Central memory CD8-positive, alpha-beta T cell (primary cell): ENCODE measurements at places on chromosomes 4 and X.
A peak's percentile ranks its signal among the peaks of the same experiment; 100 is the strongest.

GRCh38 chr4:7956934-7957656 lies 17.4 kb upstream of the AFAP1 start:
- DNase-seq = no peak

- no peak for DNase-seq
Measured at GRCh38 chrX:81120936-81121371, 80.8 kb downstream of the HMGN5 start.

DNA sequence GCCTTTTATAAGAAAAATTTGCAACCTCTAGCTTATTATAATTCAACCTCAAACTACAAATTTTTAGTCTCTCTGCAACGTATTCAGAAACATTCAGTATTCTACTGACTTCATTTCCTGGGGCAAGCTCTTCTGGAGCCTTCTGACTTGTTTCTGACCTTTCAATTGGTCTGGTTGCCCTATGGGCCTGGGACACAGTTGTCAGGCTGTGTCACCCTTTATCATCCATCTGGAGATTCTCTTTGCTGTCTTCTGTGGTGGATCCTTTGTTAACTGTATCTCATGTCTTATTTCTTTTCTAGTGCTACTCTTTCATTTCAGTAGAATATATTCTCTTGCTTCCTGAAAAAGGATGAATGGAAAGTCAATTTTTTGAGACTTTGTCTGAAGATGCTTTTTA lies 55.1 kb upstream of the PGRMC2 start:
- DNase-seq = no peak

DNA sequence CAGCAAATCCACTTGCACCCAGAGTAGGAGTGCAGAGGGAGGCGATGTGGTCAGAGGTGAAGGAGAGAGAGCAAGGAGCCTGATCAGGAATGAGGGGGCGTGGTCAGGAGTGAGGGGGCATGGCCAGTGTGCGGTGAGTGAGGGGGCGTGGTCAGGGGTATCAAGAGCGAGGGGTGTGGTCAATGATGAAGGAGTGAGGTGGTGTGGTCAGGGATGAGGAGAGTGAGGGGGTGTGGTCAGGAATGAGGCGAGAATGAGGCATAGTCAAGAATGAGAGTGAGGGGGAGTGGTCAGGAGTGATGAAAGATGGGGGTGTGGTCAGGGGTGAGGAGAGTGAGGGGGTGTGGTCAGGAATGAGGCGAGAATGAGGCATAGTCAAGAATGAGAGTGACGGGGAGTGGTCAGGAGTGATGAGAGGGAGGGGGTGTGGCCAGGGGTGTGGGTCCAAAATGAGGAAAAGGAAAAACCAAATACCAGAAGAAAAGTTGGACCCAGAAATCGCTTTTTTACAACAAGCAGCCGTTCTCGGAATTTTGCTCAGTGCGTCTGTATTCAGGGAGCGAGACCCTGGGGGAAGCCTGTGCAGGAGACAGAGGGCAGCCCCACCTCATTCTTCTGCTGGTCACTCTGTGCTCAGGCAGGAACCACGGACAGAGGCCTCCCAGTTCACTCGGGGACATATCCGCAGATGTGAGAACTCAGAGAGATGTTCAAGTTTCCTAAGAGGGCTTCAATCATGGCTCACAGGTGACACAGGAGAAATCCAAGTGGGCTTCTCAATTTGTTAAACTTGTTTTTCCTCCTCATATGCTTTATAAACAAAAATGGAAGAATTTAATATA lies 47.5 kb downstream of the MAGEA1 start:
- DNase-seq = no peak

- DNase-seq = peak; percentile 21
Measured at GRCh38 chr4:107719207-107719921, 670 bp downstream of the PAPSS1 start.

DNA sequence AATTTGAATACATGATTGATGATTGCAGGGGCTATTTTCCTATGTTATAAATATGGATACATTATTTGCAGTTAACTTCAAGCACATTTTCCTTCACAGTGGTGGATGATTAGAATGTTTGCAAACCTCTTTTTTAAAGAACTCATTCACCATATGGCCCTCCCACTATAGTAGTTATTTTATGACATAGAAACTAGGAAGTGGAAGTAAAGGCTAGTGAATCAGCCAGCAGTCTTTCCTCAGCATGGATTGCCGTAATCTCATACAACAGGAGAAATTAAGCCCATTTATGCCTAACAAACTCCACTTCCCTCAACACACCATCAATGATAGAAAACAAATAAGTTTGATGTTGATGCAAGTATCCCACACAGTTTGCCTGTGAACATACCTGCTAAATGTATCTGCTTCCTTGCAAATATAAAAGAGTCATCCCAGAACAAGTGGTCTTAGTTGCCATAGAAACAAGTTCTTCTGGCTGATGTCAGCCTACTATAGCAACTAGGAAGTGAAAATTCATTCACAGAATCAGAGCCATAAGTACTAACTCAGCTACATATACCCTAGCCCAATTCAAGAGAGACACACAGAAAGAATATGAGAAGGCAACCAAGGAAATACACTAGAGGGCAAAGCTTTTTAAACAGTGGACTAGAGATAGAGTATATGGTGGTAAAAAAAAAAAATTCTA lies 100.9 kb upstream of the RADX start:
- DNase-seq = no peak

- no peak for DNase-seq
Measured at GRCh38 chrX:22952010-22952409, 47.8 kb upstream of the DDX53 start.

- no peak for DNase-seq
Measured at GRCh38 chr4:92047209-92047875, 256.4 kb upstream of the GRID2 start.

DNA sequence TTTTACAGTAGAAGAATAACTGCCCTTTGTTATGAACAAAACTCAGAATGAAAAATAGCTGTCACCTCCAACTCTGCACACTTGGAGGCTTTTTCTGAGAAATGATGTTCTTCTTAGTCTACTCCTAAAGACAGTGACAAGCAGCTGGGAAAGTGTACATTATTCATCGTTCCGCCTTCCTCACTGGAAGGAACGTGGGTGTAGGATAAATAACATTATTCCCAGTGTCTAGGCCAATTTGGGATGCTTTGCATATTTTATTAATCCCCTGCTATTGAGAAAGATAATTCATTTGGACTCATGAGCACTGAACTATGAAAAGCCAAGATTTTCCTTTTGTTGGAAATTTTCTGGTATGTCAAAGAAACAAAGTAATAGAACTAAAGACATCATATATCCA lies 87.8 kb downstream of the VCX2 start:
- DNase-seq = no peak

DNA sequence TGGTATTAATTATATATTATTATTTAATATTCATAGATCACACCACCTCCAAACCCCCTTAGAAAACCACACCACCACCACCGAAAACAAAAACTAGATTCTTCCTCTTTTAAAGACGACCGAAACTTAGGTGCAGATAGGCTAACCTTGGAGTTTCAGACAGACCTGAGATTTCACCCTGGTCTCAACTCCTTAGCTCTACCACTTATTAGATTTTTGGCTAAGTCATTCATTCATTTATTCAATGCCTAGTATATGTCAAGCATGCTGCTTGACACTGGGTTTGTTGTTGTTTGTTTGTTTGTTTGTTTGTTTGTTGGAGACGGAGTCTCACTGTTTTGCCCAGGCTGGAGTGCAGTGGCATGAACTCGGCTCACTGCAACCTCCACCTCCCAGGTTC lies 9.5 kb upstream of the BMP2K start:
- DNase-seq = no peak

- DNase-seq = no peak
Measured at GRCh38 chrX:30741545-30741944, 88.3 kb downstream of the GK start.

DNA sequence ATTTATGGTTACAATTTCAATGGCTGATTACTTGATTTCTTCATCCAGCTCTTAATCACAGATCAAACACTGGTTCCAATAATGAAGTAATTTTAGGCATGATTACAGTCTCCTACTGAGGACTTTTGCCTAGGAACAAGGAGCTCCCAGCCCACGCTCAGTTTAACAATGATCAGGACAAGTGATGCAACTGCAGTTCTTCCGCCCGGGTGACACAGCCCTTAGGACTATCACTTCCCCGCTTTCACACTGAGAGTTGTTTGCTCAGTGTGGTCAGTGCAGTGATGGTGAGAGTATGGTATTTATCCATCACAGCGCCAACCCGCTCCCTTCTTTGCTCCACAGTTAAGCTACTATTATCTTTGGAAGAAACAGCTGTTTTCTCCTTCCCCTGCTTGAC lies 203.2 kb upstream of the MBNL3 start:
- no peak for DNase-seq

DNA sequence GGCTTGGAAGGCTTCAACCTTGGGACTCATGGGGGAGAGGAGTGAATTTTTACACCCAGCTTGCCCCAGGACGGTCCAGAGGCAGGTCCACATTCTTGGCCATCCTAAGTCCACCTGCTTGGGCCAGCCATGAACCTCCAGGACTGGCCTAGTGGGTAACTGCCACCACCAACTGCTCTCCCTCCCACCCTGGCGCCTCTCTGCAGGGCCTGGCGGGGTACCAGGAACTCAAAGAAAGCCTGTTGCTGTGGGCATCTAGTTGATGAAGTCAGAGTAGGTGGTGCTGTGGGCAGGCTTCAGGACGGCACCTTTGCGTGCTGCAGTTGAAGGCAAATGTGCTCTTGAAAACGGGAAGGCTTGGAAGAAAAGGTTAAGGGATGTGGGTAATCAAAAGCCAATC lies 12.0 kb downstream of the BCOR start:
- DNase-seq = no peak

- no peak for DNase-seq
Measured at GRCh38 chr4:89324671-89325070, 17.1 kb upstream of the GPRIN3 start.

GRCh38 chrX:100356351-100356896 lies 53.6 kb downstream of the PCDH19 start:
- no peak for DNase-seq

DNA sequence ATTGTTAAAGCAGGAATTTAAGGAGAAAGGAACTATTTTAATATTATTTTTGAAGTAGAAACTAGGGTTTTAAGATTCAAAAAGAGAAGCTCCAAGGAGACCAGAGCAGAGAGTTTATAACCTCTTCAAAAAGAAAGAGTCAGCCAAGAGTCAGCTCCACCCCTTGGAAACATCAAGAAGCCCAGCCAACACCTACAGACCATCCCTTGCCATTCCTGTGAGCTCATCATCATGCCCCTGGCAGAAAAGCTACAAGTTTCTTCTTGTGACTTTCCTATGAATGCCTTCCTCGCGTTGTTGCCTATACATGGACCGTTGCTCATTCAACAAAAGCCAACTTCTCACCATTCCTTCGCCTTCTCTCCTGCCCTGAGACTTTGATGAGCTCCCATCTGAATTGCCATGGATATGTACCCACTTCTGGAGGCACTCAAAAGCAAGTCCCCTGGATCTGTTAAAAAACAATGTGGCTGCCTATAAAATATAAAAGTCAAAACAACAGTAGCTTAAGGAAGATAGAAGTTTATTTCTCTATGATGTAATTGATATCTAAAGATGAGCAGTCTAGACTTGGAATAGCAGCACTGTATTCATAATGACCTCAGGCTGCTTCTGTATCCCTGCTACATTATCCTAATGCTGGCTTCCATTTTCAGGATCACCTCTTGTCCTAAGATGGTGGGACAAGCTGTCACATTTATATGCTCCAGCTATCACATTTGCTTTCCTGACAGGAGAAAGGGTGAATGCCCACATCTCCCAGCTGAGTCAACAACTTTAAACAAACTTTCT lies 20.3 kb downstream of the PLRG1 start:
- DNase-seq = no peak

GRCh38 chr4:149835280-149835679 lies 19.6 kb upstream of the IQCM start:
- DNase-seq = no peak

- DNase-seq = no peak
Measured at GRCh38 chr4:82284475-82284857, 89.3 kb downstream of the HNRNPD start.

DNA sequence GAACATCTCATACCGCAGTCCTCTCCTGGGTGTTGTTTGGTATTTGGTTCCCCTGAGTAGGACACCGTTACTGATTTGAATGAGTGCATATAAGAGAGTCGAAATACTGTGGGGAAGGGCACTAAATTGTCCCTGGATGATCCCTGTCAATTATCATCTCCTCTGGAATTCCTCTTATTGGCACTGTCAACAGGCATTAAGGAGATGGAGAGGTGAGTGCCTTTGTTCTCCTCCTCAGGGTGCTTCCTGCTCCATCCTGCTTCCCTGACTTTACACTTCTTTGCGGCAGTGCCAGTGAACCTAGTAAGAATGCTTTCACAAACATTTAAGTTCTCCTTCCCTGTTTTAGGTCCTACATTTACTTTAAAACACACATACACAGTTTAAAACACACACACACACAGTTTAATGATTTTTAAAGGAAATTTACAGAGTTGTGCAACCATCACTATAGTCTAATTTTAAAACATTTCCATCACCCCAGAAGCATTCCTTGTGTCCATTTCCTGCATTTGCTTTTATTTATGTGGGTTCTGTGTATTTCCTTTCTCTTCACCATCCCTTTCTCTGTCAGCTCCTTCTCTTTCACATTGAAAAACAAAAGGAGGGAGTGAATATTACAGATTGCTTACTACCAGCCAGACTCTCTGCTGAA lies 20.9 kb upstream of the ZRSR2 start:
- DNase-seq = no peak

- DNase-seq = no peak
Measured at GRCh38 chrX:136065044-136065671, 79.9 kb downstream of the SLC9A6 start.

DNA sequence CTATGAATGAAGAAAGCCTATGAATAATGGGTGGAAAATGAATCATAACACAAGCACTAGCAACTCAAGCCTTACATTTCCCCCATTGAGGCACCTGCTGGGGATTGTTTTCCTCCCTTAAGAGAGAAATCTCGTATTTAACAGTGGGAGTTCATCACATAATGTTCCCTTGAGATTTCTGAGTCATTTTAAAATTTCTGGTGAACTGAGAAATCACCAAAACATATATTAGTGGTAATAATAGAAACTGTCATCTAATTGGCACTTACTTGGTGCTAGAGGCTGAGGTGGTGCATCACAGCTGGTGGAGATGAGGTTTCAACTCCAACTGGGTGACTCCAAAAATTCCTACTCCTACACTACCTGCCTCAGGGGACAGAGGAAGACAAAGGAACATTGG lies 561.3 kb upstream of the LCORL start:
- no peak for DNase-seq

- DNase-seq = no peak
Measured at GRCh38 chr4:107991945-107992630, 2.4 kb downstream of the HADH start.

DNA sequence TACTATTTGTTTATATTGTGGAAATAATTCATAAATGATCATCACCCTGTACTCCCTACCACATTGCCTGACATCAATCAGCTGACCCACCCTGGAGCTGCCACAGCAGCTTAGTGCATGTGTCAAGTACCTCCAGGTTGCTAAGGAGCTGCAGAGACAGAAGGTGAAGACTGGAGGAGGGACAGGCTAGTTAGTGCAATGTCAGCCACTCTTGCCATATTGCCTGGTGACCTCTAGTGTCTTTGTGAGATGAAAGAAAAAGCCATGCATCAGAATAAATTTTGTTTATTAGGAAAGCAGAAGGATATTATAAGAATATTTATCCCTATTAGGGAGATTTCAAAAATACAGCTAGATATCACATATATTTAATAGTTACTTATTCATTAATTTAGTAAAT lies 243.9 kb upstream of the FAT4 start:
- no peak for DNase-seq
